ENCODE measurements at places on chromosomes 7 and 10.

DNA sequence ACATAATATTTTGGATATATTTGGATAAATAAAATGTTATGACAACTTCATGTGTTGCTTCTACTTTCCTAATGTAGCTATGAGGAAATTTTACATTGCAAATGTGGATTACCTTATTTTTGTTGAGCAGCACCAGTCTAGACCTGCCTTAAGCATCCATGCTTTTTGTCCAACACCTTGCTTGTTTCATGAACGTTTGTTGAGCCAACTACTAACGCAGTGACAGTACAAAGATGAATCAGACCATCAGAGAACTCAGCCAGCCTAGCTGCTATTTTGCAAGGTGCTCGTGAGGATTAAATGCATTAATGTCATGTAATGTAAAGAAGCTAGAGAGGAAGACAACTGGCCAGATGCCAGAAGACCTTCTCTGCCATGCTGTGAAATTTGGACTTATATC lies 1.1 kb upstream of the ZC3HAV1L start:
- DNase-seq = no peak

GRCh38 chr7:131924857-131925256 lies 368.4 kb upstream of the PODXL start:
- DNase-seq = no peak

GRCh38 chr10:84331091-84331490 lies 2.7 kb downstream of the CCSER2 start:
- no peak for DNase-seq

DNA sequence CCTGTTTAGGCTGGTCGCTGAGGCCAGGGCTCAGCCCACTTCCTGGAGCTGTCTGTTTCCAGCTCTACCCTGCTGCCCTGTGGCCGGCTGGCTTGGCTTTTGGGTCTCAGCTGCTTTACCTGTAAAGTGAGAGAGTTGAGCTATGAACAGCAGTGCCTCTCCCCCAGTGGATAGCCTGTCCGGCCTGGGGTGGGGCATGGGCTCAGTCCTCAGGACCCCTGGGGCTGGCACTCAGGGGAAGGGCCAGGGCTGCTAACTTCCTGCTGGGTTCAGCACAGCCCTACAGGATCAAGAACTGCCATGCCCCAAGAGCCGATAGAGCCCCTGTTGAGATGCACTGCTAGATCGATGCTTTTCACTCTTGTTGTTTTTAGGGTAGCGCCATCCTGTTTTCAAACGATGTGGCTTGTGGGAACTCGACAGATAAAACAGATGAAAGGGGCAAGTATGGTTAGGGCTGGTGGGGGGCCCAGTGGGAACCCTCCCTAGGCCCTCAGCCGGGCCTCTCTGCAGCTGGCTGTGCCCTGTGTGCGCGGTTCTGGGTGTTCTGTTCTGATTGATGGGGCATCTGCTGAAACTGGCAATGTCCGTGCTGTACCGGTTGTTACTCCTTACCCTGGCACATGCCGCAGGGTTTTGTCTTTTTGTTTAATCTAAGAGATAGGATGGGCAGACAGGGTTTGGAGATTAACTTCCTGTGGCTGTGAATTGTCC lies 10.0 kb upstream of the SFRP5 start:
- DNase-seq = no peak

DNA sequence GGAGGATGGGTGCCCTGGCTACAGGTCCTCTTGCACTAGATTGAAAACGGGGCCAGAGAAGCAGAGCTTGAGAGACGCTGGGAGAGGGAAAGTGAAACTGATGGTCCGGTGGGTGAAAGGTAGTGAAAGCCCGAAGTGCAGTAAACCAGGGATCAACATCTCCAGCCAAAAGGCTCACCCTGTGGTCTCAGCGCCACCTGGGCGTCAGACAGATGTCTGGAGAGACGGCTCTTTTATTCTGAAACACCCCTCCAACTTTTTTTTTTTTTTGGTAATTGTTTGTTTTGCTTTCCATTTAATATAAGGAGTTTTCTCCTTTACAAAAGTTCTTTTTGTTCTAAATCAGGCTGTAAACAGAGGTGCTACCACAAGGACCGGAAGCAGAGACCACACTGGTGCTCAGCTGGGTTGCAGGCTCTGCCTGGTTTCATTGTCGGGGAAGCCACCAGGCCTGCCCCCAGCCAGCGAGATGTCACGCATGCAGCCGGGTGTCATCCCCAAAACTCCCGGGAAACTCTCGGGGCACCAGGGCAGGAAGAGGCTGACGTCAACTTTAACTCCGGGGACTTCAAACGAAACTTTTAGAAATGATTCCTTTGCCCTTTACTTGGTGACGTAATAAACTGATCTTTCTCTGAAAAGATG lies 11.2 kb downstream of the IL2RA start:
- DNase-seq = no peak

All from NCI-H1694 (cell line).